ENCODE measurements at places on chromosomes 2 and 18. TPM values are rescaled to one million over a fixed set of nuclear protein-coding genes. Genes with fewer than 3 reads are reported as not detected.

DNA sequence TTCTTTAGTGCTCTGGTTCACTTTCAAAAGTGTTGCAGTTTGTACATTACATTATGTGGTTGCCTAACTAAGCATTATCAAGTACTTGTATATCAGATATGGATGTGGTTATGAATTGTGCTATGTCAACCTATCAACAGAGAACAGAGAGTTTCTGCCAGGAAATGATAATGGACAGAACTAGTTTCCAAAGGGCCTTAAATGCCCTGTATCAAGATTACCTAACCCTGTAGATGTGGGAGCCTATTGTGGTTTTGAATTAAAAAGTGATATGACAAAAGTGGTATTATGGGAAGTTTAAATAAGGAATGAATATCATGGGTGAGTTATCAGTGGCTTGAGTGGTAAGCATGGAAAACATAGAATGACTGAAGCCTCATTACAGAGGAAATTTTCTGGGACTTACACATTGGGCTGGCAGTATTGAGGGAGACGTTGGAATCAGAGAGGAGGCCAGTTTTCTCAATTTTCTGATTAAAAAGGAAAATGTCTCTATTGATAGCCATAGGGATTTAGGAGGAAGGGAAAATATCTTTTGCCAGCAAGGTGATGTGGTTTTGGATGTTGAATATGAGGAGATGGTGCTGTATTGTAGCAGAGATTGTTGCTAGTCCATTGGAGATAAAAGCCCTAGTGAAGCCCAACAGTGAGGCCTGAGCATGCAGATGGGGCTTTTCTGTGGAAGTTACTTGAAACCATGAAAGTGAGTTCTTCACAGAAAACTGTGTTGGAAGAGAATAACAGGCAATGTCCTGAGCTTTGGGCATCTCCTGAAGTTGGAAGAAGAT, 140.7 kb downstream of the TTC27 start:
- H3K4me1 ChIP-seq, result no peaks in the 10 kb centered on the region
- no peak for DNase-seq
- no peak overlapping the region for H3K4me3 ChIP-seq
- no peaks in the 10 kb centered on the region for H3K27me3 ChIP-seq

- peaks cover 23% of the 10 kb centered on the region for H3K4me1 ChIP-seq
- no peak for DNase-seq
- H3K36me3 ChIP-seq, result no peaks in the 10 kb centered on the region
- H3K27ac ChIP-seq, result no peak overlapping the region
- H3K27me3 ChIP-seq, result no peaks in the 10 kb centered on the region
Measured at GRCh38 chr2:29224693-29225551, 109.7 kb downstream of the CLIP4 start.

DNA sequence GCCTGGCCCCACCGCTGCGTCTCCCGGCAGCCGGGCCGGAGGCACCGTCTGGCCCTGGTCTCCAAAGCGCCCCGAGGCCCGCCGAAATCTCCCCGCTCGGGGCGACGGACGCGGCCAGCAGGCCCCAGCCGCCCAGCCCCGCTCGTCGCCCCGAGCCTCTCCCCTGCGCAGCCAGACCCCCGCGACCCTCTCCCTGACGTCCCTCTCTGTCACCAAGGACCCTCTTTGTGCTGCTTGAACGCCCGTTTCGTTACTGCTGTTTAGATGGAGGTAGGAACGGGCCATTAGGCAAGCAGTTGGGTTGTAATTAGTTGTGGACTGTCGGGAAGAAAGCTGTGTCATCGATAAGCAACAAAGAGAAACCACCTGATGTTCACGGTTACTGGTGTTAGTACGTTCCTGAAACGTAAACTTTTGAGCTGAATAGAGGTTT, 686 bp downstream of the UBXN4 start:
- no peaks in the 10 kb centered on the region for H3K27me3 ChIP-seq
- H3K4me1 ChIP-seq, result no peaks in the 10 kb centered on the region
- H3K36me3 ChIP-seq, result no peaks in the 10 kb centered on the region
- no peak for DNase-seq
- peak overlapping the region; percentile 77 for H3K4me3 ChIP-seq

RNF152 gene
- total RNA-seq, result 23.1 TPM

DNA sequence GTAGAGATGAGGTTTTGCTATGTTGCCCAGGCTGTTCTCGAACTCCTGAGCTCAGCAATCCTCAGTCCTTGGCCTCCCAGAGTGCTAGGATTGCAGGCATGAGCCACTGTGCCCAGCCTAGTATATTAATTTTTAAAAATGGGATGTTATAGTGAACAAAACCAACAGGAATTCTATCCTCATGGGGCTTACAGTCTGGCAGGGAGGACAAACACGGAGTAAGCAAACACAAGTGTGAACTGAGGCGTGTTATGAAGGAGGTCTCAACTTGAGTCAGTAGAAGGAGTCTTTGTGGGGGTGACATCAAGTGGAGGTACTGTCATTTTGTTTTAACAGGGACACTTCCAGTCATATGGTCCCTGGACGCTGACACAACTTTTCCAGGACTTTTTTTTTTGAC, 33.1 kb downstream of the EMILIN2 start:
- DNase-seq, result no peak
- no peaks in the 10 kb centered on the region for H3K4me1 ChIP-seq
- no peak overlapping the region for H3K4me3 ChIP-seq
- no peak overlapping the region for H3K27ac ChIP-seq
- H3K36me3 ChIP-seq, result no peaks in the 10 kb centered on the region

POTEI gene
- not detected for total RNA-seq

IL36A gene
- 254 TPM for total RNA-seq

CCDC85A gene
- 1.9 TPM for total RNA-seq

DNA sequence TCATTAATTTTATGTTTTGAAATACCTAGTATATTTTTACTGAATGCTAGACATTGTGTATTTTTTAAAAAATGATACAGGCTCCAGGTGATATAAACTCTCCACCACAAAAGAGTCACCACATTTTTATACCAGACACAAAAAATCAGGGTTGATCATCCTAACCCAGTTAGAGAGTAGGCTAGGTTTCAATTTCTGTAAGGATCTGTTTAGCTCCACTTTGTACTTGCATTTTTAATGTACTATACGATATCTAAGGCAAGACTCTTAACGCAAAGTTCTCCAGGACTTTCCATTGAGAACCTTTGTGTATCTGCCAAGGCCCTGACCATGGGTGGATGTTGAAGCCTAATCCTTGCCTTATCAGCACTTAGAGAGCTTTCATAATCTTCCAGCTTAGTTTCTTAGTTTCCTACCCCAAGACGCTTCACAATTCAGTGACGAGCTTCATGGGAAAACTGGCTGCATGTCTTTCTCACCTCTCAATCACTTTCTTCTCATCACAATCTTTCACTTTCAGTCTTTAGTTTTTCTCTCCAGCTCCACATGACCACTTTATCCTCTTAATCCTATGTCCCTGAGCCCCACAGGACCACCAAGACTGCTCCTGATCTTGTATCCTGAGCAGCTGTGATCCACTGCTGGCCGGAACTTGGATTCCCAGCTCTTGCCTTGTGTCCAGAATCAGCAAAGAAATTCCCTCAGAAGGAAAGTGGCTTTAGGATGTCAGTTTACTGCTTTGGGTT, 635.8 kb downstream of the RNF144A start:
- no peaks in the 10 kb centered on the region for H3K36me3 ChIP-seq
- H3K4me3 ChIP-seq, result no peak overlapping the region
- no peaks in the 10 kb centered on the region for H3K4me1 ChIP-seq
- H3K27ac ChIP-seq, result no peak overlapping the region

DNA sequence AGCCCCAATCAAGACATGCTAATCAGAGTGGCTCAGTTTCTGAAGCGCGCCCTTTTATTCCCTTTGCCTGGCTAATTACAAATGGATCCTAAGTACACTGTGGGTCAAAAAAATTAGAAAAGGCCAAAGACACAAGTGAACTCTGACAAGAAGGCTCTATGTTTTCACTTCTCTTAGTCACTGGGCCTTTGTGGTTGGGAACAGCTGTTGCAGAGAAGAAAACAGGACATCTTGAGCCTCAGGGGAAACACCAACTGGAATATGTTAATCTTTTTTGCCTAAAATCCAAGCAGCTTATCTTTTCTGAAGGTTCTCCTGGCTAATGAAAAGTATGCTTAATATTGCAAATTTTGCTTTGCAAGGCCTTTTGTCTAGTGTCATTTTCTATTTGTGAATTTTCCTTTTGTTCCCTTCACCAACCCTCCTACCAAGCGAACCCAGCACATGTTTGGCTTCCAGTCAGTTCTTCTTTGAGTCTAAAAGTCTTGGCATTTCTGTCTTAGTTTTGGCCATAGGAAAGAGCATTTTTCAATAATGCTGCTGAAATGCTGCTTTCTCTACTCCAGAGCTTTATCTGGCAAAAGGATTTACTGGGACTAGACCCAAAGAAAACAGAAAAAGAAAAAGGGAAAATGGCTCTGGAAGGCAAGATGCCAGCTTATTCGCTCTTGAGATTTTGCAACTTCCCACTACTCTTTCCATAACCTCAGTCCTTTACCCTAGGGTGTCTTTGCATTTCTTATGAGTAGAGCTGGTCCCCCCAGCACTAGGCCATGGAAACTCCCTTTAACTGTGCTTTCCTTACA, 440.2 kb upstream of the ST6GAL2 start:
- peak overlapping the region; percentile 64 for H3K27ac ChIP-seq
- peaks cover 3% of the 10 kb centered on the region for H3K4me1 ChIP-seq
- no peak overlapping the region for H3K4me3 ChIP-seq

DNA sequence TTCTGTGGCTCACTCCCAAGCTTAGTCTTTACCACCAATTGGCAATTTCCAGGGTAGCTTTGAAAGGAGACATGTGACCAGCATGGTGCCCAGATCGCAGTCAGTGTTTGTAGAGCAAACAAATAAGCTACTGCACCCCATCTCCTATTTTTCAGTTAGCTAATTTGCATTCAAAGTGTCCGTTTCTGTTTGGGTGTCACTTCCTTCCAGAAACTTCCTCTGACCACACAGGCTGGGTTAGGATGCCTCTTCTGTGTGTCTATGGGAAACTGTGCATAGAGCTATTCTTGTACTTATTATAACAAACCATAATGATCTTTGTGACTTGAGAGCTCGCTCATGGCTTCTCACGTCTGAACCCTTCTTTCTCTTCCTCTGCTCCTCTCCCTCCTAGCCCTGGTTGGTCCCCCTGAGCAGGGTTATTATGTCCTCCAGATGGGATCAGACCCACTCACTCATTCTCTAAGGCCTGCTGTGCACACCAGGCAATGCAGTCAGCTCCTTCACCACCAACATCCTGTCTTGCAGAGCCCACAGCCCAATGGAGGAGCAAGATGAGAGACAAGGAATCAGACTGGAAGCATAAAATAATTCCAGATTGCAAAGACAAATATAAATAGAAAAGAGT, 101.2 kb upstream of the ALK start:
- peaks cover 3% of the 10 kb centered on the region for H3K4me1 ChIP-seq
- DNase-seq, result no peak
- no peaks in the 10 kb centered on the region for H3K36me3 ChIP-seq
- no peaks in the 10 kb centered on the region for H3K27me3 ChIP-seq

GRCh38 chr2:229571243-229571642, 143.1 kb downstream of the DNER start:
- H3K4me3 ChIP-seq, result no peak overlapping the region
- H3K27me3 ChIP-seq, result no peaks in the 10 kb centered on the region
- no peaks in the 10 kb centered on the region for H3K4me1 ChIP-seq
- H3K27ac ChIP-seq, result no peak overlapping the region
- H3K36me3 ChIP-seq, result no peaks in the 10 kb centered on the region

DNA sequence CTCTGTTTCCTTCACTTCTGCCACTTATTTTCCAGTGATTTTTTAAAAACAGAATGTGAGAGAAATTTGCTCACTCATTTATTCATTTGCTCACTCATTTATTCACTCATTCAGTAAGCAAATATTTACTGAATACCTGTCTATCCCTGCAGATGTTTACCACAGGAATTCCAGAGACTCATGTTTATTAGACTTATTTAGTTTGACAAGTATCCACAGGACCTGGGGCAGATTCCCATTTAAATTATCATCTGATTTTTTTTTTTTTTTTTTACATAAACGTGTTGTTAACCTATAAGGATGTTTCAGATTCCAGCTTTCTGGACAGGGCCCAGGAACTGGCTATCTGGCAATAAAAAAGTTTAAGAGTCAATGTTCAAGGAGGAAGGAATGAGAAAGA, 175.1 kb upstream of the ERBB4 start:
- no peaks in the 10 kb centered on the region for H3K36me3 ChIP-seq
- H3K27ac ChIP-seq, result peak overlapping the region; percentile 76
- no peak for DNase-seq
- H3K27me3 ChIP-seq, result no peaks in the 10 kb centered on the region
- no peak overlapping the region for H3K4me3 ChIP-seq
- peaks cover 8% of the 10 kb centered on the region for H3K4me1 ChIP-seq

Data from esophagus squamous epithelium (tissue), 5 donors.